ENCODE measurements at places on chromosomes 7 and 10.

- peak; percentile 87 for DNase-seq
These were observed 7.6 kb downstream of the FAM53B start for GRCh38 chr10:124736491-124737136.

DNA sequence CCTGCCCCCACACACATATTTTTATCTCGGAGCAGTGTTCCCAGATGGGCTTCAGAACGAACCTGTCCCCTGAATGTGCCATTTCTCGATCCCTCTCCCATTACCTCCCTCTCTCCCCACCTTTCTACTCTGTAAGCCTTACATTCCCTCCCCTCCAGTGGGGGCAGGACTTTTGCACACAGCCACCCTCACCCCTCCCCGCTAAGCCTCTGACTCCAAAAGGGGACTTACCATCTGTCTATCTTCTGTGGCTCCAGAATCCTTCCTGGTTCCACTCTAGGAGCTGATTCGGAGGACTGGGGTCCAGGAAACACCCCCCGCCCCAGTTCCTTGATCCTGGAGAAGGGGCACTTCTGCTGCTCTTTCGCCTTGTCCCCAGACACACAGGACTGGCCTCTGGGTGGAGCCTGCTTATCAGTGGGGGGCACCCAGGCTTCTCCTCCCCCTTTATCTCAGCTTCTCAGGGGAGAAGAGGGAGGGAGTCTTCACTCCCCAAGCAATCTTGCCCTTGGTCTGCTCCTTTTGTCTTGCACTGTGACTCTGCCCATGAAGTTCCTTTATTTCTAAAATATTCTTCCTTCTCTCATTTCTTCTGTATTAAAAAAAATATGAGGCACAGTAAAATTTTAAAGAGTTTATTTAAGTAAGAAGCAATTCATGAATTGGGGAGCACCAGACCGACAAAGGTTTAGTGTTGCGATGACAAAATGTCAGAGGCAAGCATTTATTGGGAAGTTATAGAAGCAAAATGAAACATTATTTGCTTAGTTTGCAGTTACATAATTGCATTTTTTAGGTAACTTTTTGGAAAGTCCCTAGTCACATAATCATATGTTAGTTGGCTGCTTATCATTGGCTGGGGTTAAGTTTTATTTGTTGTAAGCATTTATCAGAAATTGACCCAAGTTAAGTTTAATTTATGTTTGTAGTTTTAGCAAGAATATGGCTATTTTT lies at the start of gene KEL:
KEL (minus strand) TSS at position 391 of the 954 bp plus-strand sequence; CDS start at position 234, 157 bp downstream.
- no peak for DNase-seq

- no peak for DNase-seq
These were observed 276.6 kb downstream of the GPR158 start for GRCh38 chr10:25451401-25451800.

DNA sequence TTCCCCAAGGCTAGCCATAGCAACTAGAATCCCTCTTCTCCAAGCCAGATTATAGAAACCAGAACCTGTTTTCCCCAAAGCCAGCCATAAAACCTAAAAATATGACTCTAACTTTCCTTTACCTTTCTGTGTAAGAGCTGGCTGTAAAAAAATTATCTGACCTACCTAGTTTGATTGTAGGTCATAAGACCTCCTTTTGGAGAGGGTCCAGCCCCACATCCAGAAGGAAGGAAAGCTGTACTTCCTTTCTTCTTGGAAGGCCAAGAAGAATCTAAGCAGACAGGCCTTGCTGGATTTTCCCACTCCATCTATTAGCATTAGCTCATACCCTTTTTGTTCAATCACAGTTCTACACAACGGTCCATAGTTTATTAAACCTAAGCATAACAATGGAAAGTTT lies 1006.3 kb downstream of the SORCS3 start:
- no peak for DNase-seq

- no peak for DNase-seq
These were observed 114.2 kb upstream of the ADAM12 start for GRCh38 chr10:126502441-126502840.

DNA sequence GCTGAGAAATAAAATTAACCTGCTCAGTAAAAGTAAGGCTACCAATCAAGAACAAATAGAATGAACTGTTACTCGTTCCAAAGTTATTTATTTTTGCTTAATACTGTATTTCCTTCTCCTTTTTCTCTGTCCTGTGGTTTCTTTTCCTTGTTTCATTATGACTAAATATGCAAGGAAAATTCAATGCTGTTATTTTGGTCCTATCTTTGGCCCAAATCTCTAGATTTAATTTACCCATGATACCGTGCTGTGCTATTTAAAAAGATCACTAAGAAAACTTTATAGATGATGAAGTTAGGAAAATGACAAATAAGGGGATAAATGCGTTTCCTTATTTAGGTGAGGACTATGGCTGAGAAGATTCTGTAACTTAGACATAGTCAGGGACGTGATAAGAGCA lies 45.3 kb upstream of the FAM133B start:
- DNase-seq, result no peak

DNA sequence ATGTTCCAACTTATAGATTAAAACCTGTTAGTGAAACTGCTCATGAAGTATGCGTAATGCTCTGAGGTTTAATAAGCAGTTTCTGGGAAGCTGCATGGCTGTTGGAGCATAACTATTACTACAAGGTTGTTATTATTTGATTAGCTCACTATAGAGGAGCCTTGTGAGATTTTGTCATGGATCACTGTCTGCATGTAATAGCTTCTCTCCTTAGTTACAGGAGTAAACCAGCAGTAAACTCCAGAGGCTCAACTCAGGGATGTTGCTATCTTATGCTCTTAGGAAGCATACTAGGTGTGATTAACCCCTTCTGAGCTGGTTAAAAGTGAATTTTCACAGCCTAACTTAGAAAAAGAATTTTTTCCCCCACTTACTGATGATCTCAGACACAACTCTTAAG lies 63.6 kb upstream of the IFRD1 start:
- no peak for DNase-seq

GRCh38 chr7:118005026-118005425 lies 131.8 kb upstream of the CTTNBP2 start:
- DNase-seq, result no peak

DNA sequence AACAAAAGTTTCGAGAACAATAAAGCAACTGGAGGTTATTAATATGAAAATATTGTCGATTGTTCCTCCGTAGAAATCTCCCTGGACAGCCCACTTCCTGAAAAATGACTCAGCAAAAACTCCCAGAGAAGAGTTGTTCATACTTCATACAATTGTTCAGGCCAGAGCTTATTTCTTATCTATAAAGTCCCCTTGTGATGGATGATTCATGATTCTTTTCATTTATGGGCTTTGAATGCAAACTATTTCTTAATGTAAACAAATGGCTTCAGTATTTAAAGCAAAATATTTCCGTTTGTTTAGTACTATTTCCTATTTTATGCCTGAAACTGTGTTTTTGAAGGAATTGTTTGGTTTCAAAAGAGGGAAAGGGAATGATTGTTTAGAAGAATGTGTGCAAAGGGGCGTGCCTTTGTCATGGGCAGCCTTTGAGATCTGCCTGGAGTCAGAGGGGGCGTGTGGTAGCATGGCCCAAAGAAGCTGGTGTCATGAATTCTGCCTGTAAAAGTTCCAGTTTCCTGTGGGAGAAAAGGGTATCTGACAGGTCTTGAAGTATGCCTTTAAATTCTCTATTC lies 26.2 kb upstream of the EXOC6 start:
- no peak for DNase-seq

GRCh38 chr10:21510241-21511094 lies 15.0 kb downstream of the SKIDA1 start:
- peak; percentile 21 for DNase-seq

DNA sequence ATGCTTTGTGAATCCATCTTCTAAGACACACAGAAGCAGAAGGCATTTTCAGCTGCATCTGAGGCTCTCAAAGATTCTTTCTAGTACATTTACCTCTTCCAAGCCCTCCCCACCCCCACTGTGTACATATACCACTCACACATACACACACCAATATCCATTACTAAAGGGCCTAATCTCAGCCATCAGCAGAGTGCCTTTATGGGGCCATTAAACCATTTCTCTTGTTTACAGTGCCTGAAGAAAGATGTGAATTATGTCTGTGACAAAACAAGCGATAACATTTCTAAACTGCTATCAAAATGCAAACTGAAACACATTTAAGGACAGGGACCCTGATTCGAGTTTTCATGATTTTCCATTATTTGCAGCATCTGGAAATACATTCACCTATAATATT lies 40.0 kb downstream of the ETV1 start:
- no peak for DNase-seq

GRCh38 chr7:44759246-44759645 lies 10.6 kb downstream of the ZMIZ2 start:
- DNase-seq, result no peak

GRCh38 chr10:119221666-119222065 lies 14.3 kb downstream of the GRK5 start:
- no peak for DNase-seq

DNA sequence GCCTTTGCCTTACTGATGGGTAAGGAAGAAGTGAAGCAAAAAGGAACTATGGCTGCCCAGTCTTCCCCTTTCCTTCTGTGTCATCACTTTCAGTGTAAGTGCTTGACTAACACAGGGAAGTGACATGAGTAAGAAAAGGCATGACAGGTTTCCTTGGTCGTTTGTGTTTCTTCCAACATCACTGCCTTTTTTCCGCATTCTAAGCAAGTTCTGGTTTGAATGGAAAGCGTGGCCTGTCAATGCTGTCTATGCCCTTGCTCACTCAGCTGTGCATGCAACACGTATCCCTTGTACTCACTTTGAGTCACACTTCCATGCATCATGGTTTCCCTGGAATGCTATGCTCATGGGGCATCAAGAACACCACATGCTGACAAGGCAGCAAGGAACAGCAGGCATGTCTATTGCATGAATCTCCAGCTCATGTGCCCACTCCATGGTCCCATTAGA lies 111.8 kb downstream of the OAT start:
- no peak for DNase-seq

DNA sequence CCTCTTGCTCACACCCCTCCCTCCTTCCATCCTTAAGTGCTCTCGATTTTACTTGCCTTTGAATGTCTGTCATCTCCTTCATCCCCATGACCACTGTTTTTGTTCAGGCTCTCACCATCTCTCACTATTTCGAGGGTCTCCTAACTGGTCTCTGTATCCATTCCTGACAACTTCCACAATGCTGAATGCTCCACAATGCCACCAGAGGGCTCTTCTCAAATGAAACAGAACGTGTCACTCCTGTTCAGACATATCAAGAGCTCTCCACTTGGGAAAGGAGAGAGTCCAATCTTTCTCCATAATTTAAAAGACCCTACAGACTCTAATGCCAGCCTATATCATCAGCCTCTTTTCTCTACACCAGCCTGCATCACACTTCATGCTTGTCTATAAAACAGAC lies 9.0 kb upstream of the SLC13A1 start:
- DNase-seq, result no peak

GRCh38 chr10:130714742-130715467 lies 578.7 kb downstream of the GLRX3 start:
- DNase-seq, result no peak

DNA sequence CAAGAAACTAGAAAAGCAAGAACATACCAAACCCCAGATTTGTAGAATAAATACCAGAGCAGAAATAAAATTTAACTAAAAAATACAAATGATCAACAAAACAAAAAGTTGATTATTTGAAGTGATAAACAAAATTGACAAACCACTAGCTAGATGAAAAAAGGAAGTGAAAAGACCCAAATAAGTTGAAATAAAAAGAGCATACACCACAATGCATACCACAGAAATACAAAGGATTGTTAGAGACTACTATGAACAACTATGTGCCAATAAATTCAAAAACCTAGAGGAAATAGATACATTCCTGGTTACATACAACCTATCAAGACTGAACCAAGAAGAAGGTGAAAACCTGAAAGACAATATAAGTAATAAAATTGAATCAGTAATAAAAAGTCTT lies 333.4 kb downstream of the SH2D4B start:
- DNase-seq, result no peak

GRCh38 chr7:137798073-137798763 lies 48.6 kb downstream of the DGKI start:
- no peak for DNase-seq

DNA sequence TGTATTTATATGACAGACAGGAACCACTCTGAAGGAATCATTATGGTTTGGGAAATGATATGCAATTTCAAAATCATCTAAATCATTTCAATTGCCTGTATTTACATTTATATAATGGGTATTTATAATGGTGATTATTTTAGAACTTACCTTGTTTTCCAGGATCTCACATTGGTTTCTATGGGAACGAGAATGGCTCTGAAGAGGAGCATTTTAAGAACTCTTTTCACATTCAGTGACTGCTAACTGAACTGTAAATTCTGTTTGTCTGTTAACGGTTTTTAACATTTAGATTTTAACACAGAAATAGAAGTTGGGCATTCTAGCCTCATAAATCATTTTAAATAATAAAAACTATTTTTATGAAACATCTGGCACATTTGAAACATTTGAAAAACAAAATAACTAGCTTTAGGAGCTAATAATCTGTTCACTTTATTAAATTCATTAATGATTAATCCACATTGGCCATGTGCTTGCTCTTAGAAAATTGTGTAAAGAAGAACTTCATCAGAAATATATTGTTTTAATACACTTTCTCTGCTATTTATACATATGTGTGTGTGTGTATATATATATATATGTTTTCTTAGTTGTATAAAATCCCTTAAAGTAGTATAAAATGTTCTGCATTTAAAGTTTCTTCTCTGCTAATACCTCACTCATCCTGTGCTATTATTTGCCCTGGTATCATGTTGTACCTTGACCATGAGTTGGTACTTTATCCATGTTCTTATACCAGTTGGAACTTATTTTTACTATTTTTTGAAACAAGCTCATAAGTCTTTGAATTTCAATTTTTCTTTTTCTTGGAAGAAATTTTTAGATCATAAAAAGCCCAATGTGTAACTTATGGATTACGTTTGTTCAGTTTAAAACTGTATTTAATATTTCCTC lies 8.7 kb upstream of the SEM1 start:
- no peak for DNase-seq

DNA sequence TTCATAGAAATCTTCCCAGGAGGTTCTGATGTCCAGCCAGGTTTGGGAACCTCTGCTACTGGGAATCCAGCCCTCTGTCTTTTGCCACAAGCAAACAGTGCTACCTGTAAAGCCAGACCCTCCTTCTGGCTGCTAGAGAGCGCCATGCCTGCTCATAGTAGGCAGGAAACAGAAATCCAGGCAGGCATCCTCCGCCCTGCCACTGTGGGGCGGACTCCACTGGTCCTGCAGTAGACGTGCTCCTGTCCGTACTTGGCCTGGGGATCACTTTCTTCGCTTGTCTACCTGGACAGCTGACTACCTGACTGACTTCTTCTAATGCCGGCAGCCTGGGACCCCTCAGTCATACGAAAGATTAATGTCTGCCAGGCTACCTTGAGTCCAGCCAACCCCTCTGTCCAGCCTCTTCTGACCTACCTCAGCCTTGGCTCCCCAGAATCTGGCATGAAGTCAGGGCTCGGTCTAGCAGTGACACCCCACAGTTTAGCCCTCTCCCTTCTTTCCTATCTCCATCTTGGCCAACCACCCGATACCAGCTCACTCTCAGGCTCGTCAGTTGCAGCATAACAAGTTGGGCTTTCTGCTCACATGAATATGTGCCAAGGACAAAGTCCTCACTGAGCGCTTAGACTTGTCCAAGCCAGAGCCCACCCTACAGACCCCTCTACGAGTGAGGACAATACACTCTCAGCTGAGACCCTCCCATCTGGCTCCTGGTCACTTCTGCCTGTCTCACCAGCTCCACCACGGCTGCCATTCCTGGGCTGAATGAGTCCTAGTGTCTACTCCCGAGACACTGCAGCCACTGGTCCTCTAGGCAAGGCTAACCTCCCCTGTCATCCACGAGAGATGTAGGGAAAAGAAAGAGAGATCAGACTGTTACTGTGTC lies 43.9 kb upstream of the OPALIN start:
- DNase-seq, result no peak

GRCh38 chr10:63294781-63295180 lies 161.7 kb downstream of the NRBF2 start:
- no peak for DNase-seq

- DNase-seq, result no peak
These were observed 87.5 kb downstream of the VOPP1 start for GRCh38 chr7:55484834-55485233.
